Activated naive CD4-positive, alpha-beta T cell treated with anti-CD3 and anti-CD28 coated beads, Interleukin-2, amount 50 U/mL, for 72 hours (primary cell): ENCODE measurements at places on chromosomes 2 and 18.

- no peak for DNase-seq
Observed at GRCh38 chr2:20327370-20327769, 23.3 kb downstream of the PUM2 start.

DNA sequence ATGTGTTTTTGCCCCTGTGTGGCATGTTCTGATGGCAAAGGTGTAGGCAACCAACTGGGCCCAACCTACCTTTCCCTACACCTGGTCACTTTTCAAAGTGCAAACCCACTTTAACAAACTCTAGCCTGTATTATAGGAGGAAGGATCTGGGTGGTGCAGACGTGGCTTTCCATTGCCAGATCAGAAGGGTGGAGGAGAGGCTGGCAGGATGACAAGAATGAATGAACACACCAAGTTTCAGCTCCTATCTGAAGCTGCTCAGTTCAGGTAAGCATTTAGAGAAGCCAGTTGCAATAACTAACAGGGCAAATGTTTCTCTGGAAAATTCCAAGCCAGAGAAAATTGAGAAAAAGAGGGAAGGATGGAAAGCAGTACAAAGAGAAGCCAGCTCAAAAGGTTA lies 707 bp upstream of the SERPINB7 start:
- no peak for DNase-seq

- no peak for DNase-seq
Observed at GRCh38 chr18:48656582-48656981, 117.8 kb downstream of the CTIF start.

GRCh38 chr2:127589841-127590240 lies 54.4 kb downstream of the MYO7B start:
- no peak for DNase-seq

- DNase-seq: no peak
Observed at GRCh38 chr2:191264647-191265081, 19.5 kb downstream of the MYO1B start.

- DNase-seq: no peak
Observed at GRCh38 chr2:73651591-73652230, 9.5 kb upstream of the NAT8 start.

GRCh38 chr2:15559379-15560139 lies 1.6 kb downstream of the NBAS start:
- no peak for DNase-seq
